Right renal cortex interstitium (tissue), 3 donors: ENCODE measurements at places on chromosomes 1 and 21. TPM values are rescaled to one million over a fixed set of nuclear protein-coding genes. Genes with fewer than 3 reads are reported as not detected.

GRCh38 chr1:60044881-60045280 is 28.7 kb downstream of the C1orf87 start:
- DNase-seq: no peak

- no peak for DNase-seq
Observed at GRCh38 chr1:217484871-217485270, 146.0 kb downstream of the GPATCH2 start.

GRCh38 chr21:44401386-44402160 is 48.2 kb downstream of the TRPM2 start:
- DNase-seq: no peak

The UMODL1 gene
- polyA plus RNA-seq: 0.04 TPM

The RASAL2 gene
- polyA plus RNA-seq: 21.8 TPM
